ENCODE measurements at places on chromosomes 7 and 10.
A peak's percentile ranks its signal among the peaks of the same experiment; 100 is the strongest.

DNA sequence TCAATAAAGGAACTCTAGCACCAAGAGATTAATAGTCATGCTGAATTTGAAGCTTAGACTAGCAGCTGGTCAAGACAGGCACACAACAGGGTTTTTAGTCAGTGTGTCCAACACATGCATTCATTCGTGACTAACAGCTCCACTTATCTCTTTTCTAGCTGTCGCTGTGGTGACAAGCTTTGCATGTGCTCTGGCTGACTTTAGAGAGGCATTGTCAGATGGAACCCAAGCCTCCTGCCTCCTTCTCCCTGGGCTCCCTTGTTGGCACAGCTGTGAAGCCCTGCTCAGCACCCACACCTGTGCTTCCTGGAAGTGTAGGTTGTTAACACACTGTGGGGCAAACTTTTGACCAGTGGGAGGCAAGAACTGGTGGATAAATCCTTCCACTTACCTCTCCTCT, 9.8 kb upstream of the AGK start:
- DNase-seq = no peak

DNA sequence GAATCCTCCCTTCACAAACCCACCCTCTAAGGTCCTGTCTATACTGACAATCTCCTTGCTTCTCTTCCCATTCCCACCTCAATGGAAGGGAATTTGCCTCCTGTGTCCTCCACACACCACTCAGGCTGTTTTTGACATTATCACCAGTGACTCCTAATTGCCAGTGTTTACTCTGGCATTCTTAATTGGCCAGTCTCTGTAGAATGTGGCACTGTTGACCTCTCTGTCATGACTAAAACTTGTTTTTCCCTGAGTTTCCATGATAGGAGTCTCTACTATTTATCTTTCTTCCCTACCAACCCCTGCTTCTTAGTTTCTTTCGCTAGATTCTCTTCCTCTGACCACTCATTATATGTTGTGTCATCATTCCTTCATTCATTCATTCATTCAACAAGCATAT, 12.1 kb downstream of the SLC16A12 start:
- no peak for DNase-seq

- DNase-seq = no peak
Observed at GRCh38 chr7:87934699-87935383, 790 bp downstream of the ADAM22 start.

GRCh38 chr7:26937306-26937705, 72.9 kb upstream of the SKAP2 start:
- no peak for DNase-seq

DNA sequence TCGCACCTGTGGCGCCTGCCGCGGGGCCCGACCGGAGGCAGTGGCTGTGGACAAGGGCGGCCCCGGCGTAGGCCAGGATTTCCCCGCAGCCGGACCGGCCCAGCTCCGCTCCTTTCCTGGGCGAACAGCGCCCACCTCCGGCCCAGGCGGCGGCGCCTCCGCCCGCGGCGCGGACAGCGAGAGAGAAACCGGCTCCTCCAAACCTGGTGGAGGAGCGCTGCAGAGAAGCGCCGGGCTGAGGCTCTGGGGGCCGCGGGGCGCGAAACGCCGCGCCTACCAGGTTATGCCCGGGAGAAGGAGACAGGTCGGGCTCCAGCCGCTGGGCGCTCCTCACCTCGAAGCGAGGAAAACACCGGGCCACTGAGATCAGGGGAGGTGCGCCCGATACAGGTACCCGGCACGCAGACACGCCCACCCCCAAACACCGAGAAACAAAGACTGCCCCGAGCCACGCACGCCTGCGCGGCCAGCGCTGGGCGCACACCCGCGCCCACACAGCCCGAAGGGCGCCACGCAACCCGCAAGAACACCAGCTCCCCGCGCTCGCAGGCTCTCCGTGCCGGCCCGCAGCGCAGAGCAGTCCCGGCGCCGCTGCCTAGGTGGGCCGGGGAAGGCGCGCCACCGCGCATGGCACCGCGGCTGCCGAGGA, 3.3 kb downstream of the GRID1 start:
- DNase-seq = no peak

DNA sequence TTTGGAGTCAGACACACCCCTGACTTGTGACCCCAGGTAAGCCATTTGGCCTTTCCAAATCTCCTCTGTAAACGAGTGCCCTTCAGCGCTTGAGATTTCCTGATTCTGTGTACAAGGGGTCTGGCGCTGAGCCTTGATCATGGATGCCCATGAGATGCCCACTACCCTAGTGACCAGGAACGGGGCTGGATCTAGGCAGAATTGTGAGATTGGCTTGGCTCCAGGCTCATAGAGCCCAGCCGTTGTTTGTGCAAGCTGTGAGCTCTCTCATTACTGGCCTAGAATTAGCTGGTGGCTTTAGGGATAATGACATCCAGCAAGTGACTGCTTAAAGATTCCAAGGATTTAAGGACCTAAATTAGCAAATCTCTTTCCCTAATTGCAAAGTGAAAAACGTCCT, 84.9 kb downstream of the CAMK1D start:
- no peak for DNase-seq

DNA sequence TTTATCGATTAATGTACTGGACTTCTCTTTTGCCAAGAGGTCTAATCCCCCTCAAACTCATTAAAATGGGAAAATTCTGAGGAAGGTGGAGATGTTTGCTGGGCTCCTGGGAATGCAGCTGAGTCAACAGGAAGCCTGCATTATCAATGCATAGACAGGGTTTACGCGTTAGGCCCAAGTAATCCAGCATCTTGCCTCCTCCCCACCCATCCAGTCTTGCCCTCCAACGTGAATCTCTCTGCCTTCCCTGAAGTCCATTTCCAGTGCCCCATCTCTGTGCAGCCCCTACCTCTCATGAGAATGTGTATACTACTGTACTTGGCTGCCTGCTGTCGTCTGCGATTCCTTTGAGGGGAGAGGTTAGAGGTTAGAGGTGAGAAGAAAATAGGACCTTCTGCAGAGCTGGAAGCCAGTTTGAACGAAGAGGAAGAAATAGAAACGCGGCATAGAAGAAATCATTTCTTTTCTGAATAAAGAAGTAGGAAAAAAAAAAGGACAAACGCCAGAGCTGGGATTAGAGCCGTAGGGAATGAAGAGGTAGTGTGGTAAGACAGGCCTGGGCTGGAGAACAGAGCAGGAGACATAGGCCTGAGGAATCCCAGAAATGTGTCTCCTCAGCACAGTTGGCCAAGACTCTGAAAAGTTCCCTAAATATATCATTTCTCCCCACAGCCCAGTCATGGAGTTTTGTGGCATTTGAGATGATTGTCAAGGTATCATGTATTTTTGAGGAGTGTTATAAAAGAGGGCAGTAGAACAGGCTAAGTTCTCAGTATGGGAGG, 75.6 kb downstream of the MYOF start:
- DNase-seq = no peak

DNA sequence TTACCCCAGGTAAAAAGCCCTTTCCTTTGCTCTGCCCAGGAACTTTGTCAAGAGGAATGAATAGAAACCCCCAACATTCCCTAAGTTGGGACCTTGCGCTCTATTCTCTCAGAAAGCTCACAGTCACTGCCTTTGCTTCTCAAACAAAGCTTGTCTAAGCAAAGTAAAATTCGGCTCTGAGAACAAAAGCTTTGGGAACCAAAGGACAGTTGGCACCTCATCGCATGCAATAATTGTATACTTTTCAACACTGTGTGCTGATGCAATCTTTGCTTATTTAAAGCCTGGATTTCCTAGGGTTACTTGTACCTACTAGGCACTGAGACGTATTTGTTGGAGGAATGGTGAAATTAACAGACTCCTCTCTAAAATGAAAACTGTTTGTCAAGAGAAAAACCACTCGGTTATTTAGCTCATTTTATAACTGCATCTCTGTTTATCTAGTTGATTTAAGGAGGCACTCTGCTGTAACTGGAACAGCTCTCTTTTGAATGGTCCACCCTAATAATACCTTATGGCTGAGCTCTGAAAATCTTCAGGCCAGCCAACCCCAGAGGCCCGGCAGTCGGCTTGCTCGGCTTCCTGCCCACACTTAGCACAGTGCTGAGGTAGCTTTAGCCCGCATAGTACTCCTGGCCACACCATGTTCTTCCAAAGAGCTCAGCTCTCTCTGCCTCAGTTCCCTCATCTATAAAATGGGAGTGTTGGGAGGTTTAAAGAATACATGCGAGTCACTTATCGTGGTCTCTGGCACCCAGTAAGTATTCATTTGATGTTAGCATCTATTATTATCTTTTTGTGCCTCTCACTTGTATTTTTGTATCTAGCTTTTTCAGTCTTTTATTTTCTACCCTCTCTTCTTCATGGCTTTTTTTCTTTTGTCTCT, 80.2 kb upstream of the PRR15 start:
- DNase-seq = no peak

GRCh38 chr10:17675638-17676037, 31.7 kb downstream of the STAM start:
- no peak for DNase-seq

GRCh38 chr10:29434111-29434510, 145.2 kb downstream of the LYZL1 start:
- DNase-seq = no peak

DNA sequence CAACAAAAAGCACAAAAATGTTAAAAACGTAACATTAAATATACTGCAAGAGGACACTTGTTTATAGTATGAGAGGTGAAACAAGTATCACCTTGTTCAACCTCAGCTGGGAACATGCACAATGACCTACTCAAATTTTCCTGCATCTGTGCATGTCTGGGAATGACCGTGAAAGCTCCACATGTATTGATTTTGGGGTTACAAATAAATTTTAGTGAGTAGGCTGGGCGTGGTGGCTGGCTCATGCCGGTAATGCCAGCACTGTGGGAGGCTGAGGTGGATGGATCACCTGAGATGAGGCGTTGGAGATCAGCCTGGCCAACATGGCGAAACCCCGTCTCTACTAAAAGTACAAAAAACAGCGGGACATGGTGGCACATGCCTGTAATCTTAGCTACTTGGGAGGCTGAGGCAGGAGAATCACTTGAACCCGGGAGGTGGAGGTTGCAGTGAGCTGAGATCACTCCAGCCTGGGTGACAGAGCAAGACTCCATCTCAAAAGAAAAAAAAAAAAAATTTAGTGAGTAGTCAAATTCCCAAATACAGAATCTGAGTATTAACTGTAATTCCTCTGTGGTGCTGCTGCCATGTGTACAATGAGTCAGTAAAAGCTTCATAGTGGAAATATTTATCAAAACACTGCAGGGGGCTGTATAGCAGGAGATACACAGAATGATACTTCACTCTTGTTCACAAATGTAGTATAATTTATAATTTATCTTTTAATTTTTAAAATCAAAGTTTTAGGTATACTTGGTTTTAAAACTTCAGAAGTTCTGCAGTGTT, 41.1 kb downstream of the SUGCT start:
- no peak for DNase-seq

GRCh38 chr10:100229819-100230422, 525 bp upstream of the CHUK start:
- DNase-seq = no peak

DNA sequence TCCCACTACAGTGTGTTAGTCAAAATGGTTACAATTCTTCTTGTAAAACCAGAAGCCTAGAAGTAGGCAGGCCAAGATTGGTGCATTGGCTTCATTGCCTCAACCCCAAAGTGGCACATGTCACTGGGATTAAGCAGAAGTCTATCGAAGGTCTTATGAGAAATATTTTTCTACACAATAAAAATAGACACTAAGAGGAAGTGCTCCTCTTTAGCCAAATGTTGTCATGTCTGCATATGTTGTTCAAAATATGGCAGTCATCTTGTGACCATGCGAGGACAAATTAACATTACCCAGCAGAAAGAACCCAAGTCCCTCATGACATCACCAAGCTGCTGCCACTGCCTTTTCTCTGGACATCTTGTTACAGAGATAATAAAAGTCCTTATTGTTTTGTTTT, 6.3 kb upstream of the NSMCE4A start:
- no peak for DNase-seq

- DNase-seq = no peak
Observed at GRCh38 chr10:124359336-124359832, 59.3 kb downstream of the OAT start.

- DNase-seq = no peak
Observed at GRCh38 chr7:77544518-77544917, 7.4 kb downstream of the PTPN12 start.

DNA sequence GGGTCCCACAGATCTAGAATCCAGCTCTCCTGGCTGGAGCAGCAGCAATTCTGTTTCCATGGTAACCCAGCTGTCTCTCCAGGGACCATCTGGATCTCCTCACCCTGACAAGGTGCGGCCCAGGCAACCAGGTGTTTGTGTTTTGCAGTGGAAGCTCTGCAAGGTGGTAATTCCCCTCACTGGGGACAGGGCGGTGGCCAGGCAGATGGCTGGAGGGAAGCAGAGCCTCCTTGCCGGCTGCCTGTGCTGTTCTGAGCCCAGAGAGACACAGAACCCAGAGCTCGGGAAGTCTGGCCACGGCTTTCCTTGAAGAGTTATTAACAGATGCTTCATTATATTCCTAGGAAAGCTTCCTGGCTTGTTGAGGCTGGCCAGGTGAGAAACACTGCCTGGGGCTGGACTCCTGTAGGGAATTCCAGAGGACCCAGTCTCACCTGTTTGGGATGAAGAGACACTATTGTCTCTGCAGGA, 118.2 kb upstream of the PPIF start:
- no peak for DNase-seq

DNA sequence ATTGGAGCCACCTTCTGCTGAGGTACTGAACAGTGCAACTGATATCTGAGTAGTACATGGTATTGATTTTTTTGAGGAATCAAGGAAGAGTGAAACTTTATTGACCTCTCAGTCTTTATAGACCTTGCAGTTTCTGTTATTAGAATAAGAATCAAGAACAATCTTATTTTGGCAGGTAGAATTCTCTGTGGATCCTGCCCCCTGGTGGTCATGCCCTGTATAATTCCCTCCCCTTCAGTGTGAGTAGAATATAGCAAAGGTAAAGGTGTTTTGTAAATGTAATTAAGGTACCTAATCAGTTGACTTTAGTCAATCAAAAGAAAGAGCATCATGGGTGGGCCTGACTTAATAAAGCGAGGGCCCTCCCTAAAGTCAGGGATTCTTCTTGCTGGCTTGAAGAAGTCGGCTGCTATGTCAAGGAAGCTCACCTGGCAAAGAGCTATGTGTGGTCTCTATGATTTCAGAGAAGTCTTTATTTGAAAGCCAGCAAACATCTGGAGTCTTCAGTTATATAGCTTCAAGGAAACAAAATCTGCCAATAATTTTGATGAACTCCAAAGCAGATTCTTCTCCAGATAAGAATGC, 142.8 kb downstream of the LSM5 start:
- DNase-seq = peak; percentile 27

- no peak for DNase-seq
Observed at GRCh38 chr7:66537380-66537779, 91.3 kb upstream of the KCTD7 start.

DNA sequence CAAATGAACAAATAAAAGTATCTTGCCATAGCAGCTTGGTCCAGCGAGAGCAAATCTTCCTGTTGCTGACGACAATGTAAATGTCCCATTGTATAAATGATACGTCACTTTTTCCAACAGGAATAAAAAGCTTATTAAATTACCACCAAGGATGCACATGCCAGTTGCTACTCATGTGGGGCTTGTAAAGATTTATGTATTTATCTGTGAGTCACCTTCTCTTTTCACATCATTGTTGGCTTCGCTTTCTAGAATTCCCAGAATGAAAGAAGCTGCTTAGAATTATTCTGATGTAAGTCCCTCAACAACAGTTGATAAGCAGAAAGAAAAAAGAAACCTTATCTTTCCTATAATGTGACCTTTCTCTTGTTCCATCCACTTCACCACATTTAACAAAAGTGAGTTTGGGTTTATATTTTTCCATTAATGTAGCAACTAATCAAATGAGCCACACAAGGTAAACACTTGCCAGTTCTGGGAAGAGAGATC, 22.4 kb downstream of the DNAJC12 start:
- DNase-seq = no peak

GRCh38 chr7:50978633-50979215, 196.0 kb upstream of the GRB10 start:
- DNase-seq = no peak

GRCh38 chr10:77501152-77501845, 136.3 kb downstream of the KCNMA1 start:
- DNase-seq = no peak

Data from stimulated activated CD4-positive, alpha-beta T cell treated with anti-CD3 and anti-CD28 coated beads, Interleukin-4, amount 100 ng/mL, for 48 hours (primary cell).